ENCODE measurements at places on chromosomes 2 and 18.

DNA sequence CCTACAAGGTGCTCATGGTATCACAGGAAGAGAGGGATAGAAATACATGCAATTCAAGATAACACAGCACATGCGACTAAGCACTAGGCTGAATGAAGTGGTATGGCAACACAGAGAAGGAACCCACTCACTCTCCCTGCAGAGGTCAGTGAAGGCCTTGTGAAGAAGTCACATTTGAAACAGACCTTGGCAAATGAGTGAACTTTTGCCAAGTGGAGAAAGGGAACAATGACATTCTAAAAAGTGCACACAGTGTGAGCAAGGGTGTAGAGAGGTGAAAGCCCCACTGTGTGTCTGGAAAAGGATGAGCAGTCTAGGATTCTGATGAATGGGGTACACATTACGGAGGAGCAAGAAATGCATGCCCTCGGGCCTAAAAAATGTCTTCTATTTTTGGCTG, 23.3 kb downstream of the KLF7 start:
- peak; percentile 5 for DNase-seq

- DNase-seq, result no peak
Measured at GRCh38 chr2:133690780-133691179, 122.5 kb upstream of the NCKAP5 start.

- no peak for DNase-seq
Measured at GRCh38 chr18:70028084-70028483, 80.4 kb upstream of the CD226 start.

- no peak for DNase-seq
Measured at GRCh38 chr2:32810909-32811495, 135.8 kb upstream of the LTBP1 start.

DNA sequence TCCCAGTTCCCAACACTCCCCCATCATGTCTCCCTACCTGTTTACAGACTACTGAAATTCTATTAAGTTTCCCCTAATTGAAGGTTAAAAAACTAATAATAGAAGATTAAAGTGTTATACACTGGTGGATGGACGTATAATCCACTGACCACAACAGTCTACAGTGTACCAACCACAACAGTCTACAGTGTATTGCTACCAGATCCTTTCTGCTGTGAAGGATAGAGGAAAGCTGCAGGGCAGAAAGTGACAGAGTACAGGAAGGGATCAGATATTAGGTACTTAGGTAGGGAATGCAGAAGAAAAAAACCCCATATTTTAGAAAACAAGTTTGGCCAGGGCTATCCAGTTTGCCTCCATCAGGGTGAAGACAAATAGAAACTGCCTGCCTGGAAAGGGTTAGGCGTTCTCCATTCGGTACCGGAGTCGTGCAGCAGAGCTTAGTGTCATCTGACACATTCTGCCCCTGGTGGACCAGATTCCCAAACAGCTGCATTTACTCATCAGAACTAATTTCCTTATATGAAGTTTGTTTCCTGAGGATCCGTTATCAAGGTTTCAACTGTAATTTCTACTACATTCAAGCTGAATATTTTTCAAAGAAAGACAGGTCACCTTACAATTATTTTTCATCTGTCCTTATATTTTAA, 49.9 kb downstream of the KLF7 start:
- no peak for DNase-seq

DNA sequence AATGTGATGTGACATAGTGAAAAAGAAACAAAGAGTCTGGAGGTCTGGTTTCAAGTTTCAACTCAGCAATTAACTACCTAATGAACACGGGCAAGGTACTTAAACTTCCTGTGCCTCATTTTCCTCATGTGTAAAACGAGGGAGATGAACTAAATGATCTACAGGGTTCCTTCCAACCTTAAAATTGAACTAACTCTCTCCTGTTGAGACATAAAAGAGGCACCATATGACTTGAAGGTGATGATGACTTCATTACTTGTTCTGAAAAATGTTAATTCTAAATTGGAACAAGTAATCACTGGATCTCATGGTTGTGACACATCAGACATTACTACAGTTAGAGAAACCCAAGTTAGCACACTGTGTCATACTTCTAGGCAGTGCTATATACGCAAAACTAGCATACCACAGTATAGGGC, 8.9 kb upstream of the REL start:
- no peak for DNase-seq

- no peak for DNase-seq
Measured at GRCh38 chr18:78833833-78834232, 145.8 kb upstream of the SALL3 start.

DNA sequence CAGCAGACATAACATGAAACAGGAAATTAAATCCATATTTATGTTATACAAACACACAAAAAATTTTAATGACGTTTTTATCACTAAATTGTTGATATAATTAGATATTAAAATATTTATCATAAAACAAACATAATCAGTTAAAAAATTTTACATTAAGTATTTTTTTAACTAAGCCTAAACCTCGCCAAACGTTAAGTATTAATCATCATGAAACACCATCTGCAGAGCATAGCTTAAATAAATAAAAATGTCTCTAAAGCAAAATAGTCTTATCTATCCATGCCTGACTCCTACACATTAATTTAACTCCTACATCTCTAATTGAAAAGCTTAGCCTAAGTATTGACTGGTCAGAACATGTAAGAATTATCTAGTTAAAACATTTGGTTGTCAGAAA, 271.6 kb upstream of the RND3 start:
- no peak for DNase-seq

GRCh38 chr18:36688020-36688965, 140.5 kb downstream of the TPGS2 start:
- peak; percentile 47 for DNase-seq

GRCh38 chr2:12498704-12499103, 218.0 kb upstream of the TRIB2 start:
- no peak for DNase-seq

- no peak for DNase-seq
Measured at GRCh38 chr2:119756837-119757236, 2.9 kb upstream of the PTPN4 start.

- no peak for DNase-seq
Measured at GRCh38 chr2:215419769-215420470, 15.9 kb downstream of the FN1 start.

- peak; percentile 79 for DNase-seq
Measured at GRCh38 chr2:182186132-182186735, 200.6 kb downstream of the PPP1R1C start.

DNA sequence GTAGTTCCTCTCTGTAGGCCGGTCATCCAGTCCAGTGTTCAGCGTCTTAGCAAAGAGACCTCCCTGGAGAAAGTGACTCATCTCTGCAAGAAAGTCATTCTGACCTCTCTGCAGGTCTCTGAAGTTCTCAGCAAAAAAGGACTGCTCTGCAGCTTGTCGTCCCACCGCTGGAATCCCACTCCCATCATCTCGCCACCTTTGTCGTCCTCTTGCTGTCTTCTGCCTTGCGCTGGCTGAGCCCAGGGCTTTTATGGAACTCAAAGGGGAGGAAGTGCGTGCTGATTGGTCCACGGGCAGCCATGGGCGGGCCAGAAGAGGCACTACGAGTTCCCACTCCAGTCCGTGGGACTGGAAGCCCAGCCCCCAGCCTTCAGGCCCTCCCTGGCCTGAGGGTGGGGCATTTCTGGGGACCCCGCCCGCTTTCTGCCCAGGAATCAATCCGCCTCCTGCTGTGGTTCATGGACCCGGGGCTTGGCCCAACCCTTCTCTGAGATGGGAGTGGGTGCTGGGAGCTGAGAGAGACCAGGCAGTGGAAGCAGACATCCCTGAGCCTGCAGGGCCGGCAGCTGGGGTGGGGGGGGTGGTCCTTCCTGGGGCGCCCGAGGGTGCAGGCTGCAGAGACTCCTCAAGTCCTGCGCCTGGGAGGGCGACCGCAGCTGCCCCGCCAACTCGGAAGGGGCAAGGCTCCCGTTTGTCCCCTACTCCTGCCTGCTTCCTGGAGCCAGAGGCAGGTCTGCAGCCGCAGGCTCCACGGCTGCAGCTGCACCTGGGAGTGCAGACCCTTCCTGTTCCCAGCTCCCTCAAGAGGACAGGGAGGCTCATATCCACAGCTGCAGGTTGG, 660.7 kb upstream of the RAB6C start:
- no peak for DNase-seq

DNA sequence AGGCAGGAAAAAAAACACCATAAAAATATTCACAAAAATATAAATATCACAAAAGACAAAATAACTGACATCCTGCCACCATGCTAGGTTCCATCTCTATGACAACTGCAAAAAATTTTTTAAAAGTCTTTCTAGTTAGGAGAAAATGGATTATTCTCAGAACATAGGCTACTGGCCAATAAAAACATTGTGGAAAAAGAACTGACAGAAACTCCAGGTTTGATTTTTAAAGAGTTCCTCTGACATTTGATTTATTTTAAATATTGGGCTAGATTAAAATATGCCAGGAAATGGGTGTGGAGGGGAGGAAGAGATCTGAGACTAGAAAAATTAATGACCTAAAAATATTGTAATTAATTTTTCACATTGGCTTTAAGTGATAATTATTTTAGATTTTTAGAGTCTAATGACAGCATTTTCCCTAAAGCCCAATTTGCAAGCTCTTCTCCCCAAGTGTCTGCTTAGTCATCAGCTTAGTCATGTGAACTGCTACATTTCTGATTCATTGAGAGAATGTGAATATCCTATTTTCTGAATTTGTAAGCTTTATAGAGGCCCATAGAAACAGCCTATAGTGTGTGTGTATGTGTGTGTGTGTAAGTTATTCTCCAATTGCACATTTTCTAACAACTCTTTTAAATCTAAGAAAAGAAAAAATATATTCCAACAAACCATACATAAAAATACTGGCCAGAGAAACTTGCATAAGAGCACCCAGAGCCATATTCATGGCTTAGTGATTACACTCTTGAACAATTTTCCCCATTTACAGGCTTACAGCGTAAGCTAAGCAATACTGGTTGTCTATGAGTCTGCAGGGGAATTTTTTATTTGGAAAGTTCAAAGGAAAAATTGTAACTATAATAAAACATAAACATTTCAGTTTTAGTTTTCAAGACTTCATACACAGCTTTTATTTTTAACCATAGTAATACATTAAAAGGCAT, 48.4 kb downstream of the TMEFF2 start:
- DNase-seq, result no peak

GRCh38 chr2:241617431-241618154, 19.4 kb downstream of the THAP4 start:
- DNase-seq, result peak; percentile 1

DNA sequence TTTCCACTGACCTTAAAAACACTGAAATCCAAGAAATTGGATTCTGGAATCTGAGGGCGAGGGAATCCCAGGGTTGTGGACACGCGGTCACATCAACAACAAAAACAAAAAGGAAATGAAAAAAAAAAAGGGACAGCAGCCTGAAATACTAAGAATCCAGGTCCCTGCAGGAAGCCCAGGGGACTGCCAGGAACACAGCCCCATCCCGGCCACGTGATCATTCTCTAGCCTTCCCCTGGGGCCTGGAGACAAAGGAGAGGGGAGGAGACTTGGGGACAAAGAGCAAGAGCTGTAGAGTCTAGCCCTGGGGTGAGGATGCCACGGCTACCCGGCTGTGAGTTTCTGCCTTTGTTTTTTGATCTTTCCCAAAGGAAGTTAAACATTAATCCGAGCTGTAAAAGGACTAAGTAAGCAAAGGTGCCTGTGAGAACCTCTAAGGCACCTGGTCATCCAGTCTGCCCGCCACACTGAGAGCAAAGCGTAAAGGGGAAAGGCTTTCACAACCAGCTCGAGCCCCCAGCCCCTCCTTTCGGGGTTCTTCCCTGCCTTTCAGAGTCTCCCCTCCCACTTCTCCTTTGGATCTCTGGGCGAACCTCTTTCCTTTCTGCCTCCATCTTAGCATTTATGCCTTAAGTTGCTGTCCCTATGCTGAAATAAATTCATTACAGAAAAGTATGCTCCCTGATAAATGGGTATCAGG, 57.9 kb upstream of the MSH2 start:
- DNase-seq, result peak; percentile 46

GRCh38 chr2:215332872-215333595, 21.2 kb downstream of the ATIC start:
- no peak for DNase-seq

DNA sequence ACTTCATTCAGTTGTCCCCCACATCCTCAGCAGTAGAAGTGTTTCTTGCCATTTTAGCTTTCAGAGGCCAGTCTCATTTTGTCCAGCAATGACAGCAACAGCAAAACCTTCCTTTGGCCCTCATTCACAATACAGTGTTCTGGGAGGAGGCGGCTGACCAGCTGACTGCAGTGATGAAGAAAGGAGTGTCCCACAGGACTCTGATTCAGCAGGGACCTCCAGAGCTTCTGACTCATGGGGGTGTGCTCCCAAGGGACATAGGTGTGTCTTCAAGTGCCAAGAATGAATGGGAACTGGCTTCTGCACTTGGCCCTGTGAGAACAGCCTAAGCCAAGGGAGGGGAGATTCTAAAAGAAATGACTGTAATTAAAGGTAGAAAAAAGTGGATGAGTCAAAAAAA, 147.0 kb upstream of the PELI1 start:
- DNase-seq, result no peak

- no peak for DNase-seq
Measured at GRCh38 chr2:15861172-15861822, 79.1 kb upstream of the MYCN start.

DNA sequence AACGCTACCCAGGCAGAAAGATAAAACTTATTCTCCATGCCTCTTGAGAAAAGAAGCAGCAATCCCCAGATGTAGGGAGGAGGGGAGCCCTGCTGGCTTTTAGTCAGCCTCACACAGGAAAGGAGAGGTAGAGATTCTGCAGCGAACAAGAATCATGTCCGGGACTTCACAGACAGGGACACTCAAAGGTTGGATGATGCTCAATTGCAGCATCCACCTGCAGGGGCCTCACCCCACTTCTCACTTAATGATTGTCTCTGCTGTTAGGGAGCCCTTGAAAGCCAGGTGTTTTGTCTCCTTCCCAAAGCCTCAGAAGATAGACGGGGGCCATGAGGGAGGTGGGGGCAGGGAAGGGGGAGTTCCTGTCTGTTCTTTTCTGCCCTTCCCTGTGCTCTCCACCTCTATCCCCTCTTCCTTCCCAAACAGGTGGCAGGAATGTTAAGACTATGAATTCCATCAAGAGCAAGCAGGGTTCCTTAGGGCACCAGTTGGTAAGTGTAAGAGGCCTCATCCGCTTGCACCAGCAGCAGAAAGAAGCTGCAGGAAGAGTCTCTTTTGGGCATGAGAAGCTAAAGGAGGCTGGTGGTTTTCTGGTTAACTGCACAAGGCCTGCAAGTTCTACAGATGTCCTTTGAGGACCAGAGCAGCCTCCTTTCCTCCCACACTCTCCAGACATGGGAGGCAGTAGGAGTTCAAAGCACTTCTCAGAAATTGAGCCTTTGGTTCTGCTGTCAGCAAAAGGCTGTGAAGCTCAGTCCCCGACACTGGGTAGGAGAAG, 154.7 kb upstream of the TNP1 start:
- DNase-seq, result no peak

GRCh38 chr18:43271593-43272432, 5.5 kb downstream of the SYT4 start:
- peak; percentile 60 for DNase-seq

GRCh38 chr2:23286758-23287704, 97.9 kb upstream of the KLHL29 start:
- DNase-seq, result no peak

DNA sequence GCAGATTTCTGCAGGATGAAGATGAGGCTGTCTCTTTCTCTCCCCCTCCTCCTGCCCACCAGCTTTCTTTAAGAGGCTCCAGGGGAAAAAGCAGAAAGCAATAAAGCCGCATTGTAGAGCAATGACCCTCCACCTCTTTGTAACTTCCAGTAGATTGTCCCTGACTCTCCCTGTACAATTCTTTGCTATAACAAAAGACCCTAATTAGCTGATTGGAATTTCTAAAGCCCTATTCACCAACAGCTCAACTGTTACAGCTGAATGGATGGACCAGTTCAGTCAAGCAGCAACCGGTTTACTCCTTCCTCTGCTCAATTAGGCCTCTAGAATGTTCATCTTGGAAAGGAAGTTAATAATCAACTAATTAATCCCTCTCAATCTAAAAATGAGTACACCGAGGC, 301.0 kb downstream of the STK39 start:
- no peak for DNase-seq

Measured in Kasumi-1 (cell line).